ENCODE measurements at places on chromosomes 5 and 9.

- no peak for DNase-seq
Measured at GRCh38 chr5:104146652-104147051, 584.1 kb upstream of the NUDT12 start.

DNA sequence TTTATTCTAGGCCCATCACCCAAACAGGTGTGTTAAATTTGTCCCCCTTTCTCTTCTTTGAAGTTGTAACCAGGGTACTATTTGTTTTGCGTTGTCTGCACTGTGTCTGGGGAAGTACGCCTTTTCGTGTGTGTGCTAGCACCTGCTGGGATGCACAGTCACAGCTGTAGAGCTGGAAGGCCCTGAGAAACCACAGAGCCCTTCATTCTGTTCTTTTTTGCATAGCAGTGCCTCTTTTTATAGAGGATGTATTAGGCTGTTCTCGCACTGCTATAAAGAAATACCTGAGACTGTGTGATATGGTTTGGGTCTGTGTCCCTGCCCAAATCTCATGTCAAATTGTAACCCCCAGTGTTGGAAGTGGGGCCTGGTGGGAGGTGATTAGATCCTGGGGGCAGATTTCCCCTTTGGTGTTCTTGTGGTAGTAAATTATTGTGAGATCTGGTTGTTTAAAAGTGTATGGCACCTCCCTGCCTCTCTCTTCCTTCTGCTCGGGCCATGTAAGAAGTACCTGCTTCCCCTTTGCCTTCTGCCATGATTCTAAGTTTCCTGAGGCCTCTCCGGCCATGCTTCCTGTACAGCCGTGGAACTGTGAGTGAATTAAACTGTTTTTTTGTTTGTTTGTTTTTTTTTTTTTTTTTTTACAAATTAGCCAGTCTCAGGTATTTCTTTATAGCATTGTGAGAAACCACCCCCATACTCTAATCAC lies 14.0 kb downstream of the SEC61B start:
- no peak for DNase-seq

DNA sequence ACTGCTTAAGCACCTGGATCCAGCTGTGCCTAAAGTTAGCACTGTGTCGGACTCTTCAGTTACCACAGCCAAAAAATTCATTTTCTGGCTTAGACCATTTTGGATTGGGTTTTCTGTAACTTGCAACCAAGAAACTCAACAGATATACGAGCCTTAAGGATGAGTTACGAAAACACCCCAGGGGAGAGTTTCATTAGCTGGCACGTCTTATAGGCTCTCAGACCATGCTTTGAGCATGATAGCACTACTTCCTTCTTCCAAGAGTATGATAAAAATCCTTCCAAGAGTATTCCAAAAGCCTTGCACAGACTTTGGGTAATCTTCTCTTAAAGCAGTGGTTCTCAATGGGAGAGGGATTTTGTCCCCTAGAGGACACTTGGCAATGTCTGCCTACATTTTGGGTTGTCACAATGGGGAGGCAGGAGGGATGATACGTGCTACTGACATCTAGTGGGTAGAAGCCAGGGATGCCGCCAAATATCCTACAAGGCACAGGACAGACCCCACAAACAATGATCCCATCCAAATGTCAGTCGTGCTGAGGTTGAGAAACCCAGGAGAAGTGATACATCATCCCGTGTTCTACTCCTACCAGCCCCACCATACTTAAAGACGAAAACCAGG lies 64.8 kb downstream of the SMIM23 start:
- peak; percentile 39 for DNase-seq

- DNase-seq = no peak
Measured at GRCh38 chr5:174970502-174970901, 246.1 kb downstream of the MSX2 start.

GRCh38 chr9:80040457-80040856 lies 468.7 kb downstream of the TLE4 start:
- DNase-seq = no peak

- DNase-seq = no peak
Measured at GRCh38 chr5:150181027-150181426, 8.8 kb upstream of the SLC6A7 start.

DNA sequence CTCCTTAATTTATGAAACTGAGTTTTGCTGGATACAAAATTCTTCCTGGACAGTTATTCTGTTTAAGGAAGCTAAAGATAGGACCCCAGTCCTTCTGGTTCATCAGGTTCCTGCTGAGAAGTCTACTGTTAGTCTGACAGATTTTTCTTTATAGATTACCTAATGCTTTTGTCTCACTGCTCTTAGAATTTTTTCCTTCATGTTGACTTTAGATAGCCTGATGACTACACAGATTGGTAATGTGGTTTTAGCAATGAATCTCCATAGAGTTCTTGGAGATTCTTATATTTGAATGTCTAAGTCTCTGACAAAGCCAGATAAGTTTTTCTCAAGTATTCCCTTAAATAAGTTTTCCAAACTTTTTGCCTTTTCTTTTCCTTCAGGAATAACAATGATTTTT lies 419.7 kb downstream of the CDH10 start:
- no peak for DNase-seq

DNA sequence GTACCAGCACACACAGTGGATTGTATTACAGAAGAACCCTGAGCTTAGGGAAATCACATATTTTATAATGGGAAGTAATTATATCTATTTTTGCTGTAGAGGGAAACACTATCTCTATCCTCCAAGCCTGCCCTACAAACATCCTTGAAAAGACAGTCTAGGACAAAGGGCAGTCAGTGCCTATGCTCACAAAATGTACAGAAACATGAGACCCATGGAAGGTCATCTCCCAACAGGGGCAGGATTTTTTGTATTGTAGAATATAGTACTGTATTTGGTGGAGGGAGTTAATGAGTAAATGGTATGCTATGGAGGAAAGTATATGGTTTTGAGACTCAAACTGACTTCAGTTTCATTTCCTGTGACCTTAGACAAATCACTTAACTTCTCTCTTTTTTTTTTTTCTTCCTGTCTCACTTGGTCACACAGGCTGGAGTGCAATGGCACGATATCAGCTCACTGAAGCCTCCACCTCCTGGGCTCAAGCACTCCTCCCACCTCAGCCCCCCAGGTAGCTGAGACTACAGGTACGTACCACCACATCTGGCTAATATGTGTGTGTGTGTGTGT lies 5.8 kb upstream of the RAB14 start:
- DNase-seq = no peak

- DNase-seq = no peak
Measured at GRCh38 chr5:141636106-141636412, 590 bp downstream of the HDAC3 start.

Measured in HTR-8/SVneo (cell line).